ENCODE measurements at places on chromosomes 16 and 17.

DNA sequence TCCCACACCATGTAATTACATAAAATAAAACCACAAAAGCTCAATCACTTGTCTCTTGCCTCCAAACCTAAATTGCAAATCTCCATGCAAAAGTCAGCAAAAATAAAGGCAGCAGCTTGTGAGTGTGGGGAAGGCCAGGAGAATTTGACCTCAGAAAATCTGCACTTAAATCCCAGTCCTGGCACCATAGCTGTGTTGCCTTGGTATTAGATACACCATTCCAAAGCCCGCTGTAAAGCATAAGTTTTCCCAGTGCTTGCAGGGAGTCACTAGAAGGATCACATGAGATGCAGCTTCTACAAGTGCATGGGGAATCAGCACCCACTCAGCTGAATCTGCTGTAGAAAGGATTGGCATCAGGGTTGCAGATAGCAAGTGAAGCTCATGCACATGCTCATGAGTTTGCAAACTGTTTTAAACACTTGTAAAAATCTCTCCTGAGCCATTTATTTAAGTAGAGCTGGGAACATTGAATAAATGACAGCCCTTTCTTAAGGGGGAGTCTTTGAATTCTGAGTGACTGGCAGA, 495.0 kb upstream of the HSBP1 start:
- no peak for DNase-seq

GRCh38 chr17:58165981-58166380, 801 bp upstream of the OR4D2 start:
- DNase-seq = no peak

DNA sequence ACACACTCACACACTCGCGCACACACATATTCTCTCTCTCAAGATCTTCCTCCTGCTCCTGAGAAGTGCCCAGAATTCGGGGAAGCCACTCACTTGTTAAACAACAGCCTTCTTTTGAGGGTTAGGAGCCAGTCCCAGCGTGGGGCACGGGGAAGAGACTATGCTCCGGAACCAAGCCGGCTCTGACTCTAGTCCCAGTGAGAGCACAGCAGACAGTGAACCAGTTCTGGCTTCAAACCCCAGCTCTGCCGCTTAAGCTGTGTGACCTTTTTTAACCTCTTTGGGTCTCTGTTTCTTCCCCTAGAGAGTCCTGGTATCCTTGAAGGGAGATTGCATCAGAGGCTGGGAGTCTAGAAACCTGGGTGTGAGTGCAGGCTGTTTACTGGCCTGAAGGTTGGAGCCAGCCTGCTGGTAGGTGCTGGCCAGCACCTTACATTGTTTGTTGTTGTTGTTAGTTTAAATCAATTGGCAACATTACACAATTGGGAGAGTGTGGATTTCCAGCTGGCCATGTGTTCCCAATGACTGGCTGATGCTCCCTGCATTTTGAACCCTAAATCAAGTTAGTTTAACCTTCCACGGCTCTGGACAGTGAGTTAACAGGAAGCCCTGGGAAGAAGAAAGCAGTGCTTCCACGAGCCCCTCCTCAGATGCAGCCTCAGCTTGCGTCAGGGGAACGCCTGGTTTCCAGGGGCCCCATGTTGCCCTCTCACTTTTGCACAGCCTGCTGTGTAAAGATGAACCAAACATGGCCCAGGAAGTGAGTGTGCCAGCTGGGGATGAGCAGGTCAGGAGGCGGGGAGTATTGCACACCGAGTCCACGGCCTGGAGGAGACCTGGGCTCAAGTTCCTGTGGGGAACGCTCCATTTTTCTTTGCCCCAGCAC, 71.5 kb downstream of the GAS7 start:
- peak; percentile 50 for DNase-seq

GRCh38 chr17:27649929-27650328, 18.9 kb downstream of the LGALS9 start:
- DNase-seq = no peak

DNA sequence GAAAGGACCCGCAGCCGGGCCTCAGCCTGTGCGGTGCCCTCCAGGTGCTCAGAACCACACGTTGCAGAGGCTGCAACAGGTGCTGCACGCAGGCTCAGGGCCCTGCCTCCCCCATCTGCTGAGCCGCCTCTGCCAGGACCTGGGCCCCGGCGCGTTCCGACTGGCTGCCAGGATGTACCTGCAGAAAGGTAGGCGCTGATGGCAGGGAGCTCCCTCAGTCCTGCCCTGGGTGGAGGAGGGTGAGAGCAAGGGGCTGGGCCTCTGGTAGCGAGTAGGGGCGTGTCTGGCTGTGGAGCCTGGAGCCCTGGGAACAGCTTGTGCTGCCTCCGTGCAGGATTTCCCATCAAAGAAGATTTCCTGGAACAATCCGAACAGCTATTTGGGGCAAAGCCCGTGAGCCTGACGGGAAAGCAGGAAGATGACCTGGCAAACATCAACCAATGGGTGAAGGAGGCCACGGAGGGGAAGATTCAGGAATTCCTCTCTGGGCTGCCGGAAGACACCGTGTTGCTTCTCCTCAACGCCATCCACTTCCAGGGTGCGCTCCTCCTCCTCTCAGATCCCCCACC, 4.4 kb downstream of the SERPINF2 start:
- DNase-seq = no peak

GRCh38 chr17:29583324-29584248, 5.9 kb downstream of the GIT1 start:
- no peak for DNase-seq

DNA sequence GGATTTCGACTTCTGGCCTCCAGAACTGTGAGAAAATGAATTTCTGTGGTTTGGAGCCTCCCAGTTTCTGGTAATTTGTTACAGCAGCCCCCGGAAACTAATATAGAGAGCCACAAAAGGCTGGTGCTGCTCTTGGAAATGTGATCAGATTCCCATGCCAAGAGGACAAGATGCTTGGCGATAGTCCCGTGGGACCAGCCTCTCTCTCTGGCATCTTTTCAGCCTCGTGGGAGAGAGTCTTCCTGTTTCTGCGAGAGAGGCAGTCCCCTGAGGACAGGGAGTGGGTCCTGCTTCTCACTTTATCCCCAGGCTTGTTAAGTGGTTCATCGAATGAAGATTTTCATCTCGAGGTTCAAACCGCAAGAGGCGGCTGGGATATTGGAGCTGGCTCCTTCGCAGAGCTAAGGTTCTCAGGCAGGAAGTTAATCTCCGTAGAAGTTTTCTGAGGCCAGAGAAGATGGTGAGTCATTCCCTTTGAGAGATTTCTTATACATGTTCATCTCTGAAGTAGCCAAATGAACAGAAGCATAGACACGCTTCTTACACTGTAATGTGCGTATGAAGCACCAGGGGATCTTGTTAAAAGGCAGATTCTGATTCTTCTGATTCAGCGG, 211.6 kb upstream of the SDK2 start:
- peak; percentile 84 for DNase-seq

GRCh38 chr17:55570391-55570790, 59.1 kb upstream of the SMIM36 start:
- no peak for DNase-seq

DNA sequence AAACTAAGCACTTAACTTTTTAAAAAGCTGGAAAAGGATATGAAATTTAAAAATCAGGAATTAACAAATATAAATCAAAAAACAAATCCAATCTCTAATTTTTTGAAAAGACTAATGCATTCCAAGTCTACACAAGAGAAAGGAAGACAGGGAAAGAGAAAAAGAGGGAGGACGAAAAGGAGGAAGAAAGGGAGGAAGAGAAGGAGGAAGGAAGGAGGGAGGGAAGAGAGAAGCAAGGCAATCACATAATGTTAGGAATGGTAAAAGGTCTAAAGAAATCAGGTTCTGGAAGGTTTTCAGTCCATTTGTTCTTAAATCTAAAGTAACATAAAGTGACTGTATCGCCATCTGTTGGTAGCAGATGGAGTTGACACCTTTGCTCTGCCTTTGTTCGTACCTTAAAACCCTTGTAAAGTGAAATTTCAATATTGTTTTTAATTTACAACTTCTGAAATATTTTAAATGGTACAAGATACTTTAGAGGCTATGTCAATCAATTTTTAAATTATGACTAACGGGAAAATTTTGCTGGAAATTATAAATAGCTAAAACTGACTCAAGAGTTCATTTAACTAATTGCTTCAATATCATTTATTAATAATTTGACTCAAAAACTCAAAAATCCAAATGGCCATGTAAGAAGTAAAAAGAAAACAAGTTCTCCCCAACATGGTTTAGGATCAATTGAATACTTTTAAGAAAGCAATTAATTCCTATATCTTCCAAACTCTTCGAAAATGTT, 20.4 kb upstream of the CDYL2 start:
- peak; percentile 52 for DNase-seq

DNA sequence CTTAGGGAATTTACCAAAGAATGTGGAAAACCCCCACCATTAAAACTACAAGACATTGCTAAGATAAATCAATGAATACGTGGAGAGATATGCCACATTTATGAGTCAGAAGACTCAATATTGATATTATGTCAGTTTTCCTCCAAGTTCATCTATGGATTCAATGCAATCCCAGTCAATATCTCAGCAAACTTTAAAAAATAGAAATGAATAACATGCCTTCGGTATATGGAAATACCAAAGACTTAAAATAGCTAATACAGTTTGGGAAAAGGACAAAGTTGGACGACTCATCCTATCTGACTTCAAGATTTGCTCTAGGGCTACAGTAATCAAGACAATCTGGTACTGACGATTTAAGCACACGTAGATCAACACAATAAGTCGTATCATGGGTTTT, 31.2 kb downstream of the PIK3R5 start:
- no peak for DNase-seq

- peak; percentile 48 for DNase-seq
Measured at GRCh38 chr17:78532922-78533640, 44.1 kb downstream of the DNAH17 start.

- no peak for DNase-seq
Measured at GRCh38 chr16:48102083-48103008, 53.4 kb downstream of the ABCC12 start.

- no peak for DNase-seq
Measured at GRCh38 chr17:20028443-20028842, 19.3 kb downstream of the SPECC1 start.

DNA sequence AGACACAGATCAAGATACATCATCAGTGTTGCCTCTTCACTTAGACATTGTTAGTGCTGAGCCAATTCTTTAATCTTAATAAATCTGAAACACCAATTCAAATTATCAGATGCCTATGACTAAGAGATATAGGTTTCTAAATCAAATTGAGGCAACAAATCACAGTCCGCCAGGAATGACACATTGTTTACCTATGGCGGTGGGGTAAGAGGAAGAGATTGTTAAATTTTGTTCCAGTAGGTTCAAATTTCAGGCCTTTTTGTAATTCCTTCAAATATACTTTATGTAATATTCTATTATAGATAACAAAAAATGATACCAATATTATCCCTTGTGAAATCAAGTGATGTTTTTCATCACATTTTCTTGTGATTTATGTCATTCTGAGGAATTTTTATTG, 145.9 kb downstream of the CDH8 start:
- DNase-seq = no peak

- DNase-seq = no peak
Measured at GRCh38 chr16:79365702-79366101, 234.8 kb downstream of the MAF start.

DNA sequence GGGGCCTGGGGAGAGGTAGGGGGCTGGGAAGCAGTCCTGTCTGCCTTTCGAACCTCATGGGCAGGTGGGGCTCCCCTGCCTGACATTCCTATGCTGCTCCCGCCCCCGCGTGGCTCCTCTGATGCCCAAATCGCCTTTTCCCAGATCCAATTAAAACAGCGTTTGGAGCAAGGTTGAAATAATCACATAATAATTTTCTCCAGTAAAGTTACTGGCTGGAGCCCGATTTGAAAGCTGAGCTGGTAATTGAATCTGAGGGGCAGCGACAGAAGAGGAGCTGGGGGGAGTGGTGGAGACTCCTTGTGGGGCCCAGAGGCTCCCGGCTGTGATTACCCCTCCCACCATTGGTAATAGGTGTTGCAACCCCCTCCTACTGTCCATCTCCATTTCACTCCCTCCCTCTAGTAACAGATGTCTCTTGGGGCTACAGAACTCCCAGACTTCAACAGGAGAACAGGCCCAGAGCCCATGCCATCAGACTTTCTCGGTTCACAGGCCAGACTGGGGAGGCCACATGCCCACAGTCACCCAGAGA, 38.9 kb upstream of the C1QL1 start:
- DNase-seq = no peak

DNA sequence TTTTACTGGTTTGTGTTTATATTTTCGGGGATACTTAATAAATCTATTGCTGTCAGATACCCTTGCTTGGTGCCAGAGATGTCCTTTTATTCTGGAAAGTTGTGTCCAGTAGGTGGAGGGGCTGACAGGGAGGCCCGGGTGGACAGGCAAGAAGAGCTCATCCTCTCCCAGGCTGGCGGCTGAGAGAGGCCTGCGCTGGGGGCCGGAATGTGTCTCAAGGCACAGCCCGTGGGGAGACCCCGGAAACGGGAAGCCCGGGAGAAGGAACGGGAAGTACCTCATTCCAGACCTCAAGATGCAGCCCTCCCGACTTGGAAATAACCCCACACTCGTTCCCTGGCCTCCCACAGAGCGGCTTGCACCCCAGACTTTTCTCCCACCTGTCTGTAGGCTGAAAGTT, 12.5 kb upstream of the DEF8 start:
- DNase-seq = no peak

DNA sequence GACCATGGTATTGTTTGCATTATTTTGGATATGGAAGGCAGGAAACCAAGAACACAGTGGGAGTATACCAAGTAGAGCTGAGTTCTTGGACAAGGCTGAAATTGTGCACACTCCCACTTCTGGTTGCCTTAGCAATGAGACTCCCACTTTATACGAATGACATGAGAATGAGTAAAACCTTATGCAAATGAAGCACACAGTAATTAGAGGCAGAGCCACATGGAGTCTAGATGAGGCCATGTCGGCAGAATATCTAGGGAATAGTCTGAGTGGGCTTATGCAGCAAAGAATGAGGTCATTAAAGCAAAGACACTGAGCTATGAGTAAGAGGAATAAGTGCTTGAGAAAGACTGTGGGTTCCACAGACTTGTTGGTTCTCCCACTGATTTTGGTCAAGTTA, 178.7 kb downstream of the GRIN2A start:
- no peak for DNase-seq

DNA sequence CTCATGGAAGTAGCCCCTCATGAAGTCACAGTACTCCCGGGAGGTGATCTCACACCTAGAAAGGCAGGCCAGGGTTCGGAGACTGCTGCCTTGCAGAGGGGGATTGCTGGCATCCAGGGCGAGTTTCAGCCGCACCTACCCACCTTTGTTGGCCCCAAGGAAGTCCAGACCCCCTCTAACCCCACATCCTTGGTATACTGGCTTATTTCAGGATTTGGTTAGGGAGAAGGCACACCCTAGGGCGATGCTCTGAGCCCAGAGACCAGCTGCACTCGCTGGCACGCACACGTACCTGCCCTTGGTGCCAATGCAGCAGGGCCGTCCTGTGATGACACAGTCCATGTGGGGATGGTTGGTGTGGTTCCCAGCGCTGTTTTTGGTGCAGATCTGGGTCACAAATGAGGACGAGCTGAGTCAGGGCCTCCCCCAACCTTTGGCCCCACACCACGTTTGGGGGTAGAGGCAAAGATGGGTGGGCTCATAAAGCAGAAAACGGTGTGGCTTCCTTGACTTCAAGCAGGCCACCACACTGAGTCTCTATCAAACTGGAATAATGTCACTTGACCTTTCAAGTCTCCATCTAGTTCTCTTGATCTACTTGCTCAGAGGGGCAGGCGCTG, 5.9 kb downstream of the SNRNP25 start:
- no peak for DNase-seq

- DNase-seq = no peak
Measured at GRCh38 chr17:62708587-62708986, 81.1 kb downstream of the MRC2 start.

GRCh38 chr17:6756425-6757031, 682 bp downstream of the XAF1 start:
- no peak for DNase-seq
